ENCODE measurements at places on chromosomes 11 and 22.
A peak's percentile ranks its signal among the peaks of the same experiment; 100 is the strongest.

DNA sequence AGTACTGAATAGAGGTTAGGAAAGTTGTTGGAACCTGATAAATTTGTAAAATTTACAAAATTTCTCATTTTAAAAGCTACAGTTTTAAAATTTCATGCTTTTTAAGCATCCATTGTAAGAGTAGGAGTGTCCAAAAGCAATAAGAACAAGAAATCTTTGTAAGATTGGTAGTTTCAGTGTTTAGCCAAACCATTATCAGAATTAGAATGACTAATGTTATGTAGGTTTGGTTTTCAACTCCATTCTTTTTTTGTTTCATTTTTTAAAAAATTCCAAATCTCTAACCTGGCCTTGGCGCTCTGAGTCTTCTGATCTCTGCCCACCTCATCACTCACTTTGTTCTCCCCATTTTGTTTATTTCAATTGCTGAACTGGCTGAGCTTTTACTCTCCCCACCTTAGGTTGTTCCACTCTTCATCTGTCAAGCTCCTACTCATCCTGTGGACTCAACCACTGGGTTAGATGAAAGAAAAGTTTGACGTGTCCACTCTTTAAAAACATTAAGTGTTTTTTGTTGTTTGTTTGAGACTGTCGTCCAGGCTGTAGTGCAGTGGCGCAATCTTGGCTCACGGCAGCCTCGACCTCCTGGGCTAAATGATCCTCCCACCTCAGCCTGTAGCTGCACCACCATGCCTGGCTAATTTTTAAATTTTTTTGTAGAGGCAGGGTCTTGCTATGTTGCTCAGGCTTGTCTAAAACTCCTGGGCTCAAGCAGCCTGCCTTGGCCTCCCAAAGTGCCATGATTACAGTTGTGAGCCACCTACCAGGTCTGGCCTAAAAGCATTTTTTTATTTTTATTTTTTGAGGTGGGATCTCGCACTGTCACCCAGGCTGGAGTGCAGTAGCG, 14.0 kb downstream of the EP300 start:
- no peak for DNase-seq

DNA sequence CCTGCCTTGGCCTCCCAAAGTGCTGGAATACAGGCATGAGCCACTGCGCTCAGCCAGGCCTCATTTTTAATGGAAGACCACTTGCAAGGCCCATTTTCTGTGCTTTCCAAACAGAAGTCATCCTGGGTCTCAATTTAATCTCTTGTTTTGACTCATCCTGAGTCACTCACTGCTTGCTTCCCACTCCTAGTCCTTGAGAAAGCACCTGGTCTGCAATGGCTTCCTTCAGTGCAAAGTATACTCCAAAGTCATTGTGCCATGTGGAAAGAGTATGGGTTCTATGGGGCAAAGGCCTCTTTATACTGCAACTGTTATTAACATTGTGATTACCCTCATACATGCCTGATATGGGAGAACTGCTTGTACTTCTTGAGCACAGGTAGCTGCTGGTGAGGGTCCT, 18.3 kb upstream of the SLC5A1 start:
- no peak for DNase-seq

- no peak for DNase-seq
Observed at GRCh38 chr11:10584071-10584501, 15.6 kb upstream of the LYVE1 start.

DNA sequence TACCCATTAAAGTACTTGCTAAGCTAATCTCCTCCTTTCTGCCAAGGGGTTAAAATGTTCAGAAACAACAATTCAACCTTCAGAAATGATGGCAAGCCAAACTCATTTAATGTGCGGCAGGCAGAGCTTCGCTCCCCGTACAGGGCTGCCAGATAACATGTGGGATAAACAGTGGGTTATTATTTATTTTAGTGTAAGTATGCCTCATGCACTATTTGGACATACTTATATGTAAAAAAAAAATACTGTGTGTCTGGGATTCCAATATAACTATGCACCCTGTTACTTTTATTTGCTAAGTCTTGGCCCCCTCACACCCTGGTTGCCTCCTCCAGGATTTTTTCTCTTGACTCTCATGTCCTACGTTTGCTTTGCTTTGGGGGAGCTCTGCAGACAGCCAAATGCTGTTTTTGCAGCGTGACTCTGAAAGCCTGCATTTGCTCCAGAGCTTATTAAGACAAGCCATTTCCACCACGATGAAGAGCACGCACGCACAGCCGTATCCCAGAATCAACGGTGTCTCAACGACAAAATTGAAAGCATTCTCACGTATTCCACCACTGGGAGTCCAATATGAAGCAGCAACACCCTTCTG, 86.5 kb upstream of the SHANK2 start:
- no peak for DNase-seq

- DNase-seq = no peak
Observed at GRCh38 chr11:117080370-117080769, 17.9 kb downstream of the SIK3 start.

GRCh38 chr22:20011993-20012740, 4.5 kb downstream of the ARVCF start:
- no peak for DNase-seq

DNA sequence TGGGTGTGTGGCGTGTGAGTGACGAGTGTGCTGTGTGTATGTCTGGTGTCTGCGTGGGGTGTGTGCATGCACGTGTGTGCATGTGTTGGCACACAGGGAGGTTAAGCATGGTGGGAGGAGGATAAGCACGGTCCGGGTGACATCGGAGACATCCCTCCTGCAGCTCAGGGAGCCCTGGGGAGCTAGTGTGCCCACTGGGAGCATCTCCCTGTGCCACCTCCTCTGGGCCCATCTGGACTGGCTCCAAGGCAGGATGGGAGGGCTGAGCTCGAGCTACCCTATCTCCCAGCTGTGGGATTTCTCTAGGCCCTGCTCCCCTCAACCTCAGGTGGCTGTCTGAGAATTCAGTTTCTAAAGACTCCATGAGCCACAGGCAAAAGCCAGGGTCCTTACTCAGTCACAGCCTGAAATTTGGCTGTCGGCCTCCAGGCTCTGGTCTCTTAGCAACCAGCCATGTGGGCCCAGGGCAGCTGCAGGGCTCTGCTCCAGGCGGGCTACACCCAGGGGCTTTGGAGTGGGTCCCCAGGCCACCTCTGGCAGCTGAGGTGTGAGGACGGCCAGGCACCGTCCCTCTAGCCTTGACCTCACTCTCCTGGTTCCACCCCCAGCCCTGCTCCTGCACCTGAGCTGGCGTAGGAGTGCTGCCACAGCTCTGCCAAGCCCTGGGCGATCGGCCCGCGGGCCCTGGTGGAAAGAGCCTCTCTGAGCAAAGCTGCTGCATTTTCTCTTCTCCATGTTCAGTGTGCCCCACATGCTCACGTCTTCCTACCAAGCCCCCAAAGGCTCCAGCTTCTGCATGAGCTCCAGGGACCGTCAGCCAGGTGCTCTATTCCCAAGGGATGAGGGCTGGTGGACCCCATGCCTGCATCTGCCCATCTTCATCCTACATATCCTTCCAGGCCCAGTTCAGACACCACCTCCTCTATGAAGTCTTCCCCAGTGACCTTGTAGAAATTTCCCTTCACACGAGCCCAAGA, 39.7 kb downstream of the RTL6 start:
- no peak for DNase-seq

GRCh38 chr11:11211888-11212287, 141.2 kb downstream of the CSNK2A3 start:
- no peak for DNase-seq

DNA sequence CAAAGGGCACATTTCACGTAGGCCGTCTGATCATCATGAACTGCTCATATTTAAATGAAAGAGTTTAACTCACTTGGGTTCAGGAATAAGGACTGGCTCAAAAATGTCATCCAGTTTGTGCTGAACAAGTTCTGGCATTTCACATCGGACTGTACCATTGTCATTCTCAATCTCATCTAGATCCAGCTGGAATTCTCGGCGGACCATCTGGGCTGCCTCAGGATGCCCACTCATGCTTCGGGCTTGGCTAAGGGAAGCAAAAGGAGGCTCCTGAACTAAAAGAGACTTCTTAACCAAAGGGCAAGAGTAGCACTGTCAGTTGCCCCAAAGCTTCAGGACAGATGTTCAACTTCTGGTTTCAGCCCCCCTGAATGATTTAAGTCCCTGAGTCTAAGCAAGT, 40.2 kb downstream of the F2 start:
- DNase-seq = no peak

DNA sequence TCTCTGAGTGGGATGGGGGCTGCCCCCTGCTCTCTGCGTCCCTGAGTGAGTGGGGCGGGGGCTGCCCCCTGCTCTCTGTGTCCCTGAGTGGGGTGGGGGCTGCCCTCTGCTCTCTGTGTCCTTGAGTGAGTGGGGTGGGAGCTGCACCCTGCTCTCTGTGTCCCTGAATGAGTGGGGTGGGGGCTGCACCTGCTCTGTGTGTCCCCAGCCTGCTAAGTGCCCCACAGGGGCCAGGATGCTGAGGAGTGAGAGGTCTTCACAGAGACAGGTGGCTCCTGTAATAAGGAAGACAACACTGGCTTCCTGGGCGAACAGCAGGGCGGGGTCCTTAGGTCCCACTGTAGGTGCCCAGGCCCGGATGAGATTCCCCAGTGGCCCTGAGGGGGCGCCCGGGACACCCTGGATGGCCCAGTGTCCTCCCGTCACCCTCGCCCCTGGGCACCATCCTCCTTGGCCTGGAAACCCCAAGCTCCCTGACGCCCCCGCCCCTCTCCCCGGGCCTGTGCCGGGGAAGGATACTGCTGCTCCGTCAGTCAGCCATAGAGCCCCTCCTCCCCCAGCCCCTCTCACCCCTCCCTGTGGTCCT, 3.8 kb upstream of the CCDC188 start:
- no peak for DNase-seq

DNA sequence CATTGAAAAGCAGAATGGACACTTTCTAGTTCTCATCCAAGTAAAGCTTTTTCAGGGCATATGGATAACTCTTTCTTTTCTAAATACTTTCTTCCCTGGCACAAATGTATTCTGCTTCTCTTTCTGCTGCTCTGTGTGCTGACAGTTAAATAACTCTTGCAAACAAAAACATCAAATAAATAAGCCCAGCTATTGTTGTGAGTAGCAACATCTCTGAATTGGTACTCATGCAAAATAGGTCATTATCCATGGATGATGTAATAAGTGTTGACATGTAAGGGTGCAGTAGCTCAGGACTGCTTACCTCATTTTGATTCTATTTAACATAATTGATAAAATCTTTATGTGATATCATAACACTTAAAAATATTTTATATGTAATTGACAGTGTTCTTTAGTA, 164.3 kb downstream of the MSANTD4 start:
- no peak for DNase-seq

DNA sequence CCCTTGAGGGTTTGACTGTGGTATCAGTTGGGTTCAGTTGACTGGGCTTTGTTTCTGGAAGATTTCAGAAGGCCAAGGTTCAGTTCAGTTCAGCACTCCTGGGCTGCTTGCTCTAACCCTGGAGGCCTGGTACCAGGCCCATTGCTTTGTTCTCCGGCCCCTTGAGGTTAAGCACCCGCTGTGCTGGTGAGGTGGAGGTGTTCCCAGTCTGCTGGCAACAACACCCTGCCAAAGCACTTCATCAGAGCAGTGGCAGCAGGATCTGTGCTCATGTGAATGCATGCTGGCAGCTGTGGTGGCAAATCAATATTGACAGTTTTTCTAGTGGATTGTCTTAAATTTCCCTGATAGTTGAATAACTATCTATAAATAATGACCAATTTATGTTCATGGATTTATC, 3.8 kb upstream of the SCGB1D1 start:
- DNase-seq = no peak

- no peak for DNase-seq
Observed at GRCh38 chr11:96114178-96115064, 190.5 kb upstream of the MTMR2 start.

DNA sequence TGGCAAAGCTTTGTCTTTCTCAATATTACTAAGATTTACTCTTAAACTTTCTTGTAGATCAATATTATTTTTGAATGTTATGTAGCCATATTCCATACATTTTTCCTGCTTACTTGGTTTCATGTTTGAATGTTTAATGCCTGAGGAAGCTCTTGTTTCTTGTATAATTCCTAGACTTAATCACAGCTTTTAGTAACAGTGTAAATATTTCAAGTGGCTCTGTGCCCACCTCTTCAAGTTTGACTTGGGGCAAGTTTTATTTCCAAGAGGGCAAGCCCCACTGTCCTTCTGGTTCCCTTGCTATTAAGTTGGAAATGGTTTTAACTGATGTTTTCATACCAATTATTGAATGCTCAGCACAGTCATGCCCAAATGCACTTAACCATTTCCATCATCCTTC, 1004.1 kb downstream of the OPCML start:
- no peak for DNase-seq

GRCh38 chr22:20106205-20106848, 9.6 kb upstream of the RANBP1 start:
- no peak for DNase-seq

DNA sequence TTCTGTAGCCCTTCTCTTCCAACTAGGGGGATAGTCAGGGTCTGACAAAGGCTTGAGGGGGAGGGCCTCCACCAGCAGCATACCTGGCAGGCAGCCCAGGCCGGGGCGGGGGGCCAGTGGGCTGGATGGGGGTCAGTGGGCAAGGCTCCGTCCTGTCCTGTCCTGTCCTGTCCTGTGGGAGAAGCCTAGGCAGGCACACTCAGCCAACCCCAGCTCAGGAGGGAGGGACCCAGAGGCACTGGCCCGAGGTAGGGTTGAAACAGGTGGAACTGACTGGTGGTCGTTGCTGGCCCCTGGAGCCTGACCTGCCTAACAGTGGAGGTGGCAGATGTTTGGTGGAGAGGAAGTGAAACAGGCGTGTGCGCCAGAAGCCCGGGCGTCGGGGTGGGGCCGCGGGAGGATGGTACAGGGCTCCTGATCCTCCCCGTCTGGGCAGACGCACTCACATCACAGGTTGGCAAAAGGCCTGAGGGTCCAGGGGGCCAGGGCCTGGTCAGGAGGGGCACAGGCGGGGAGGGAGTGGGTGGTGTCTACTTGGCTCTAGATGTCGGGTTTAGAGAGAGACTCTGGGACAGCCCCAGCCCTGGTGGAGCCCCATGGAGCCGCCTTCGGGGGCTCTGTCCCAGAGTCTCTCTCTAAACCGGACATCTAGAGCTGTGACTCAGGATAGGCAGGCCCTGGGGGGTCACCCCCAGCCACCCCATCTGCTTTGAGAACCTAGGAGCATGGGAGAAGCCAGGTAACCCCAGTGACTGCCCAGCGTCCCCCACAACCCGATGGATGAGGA, 32.5 kb upstream of the GRAMD4 start:
- peak; percentile 13 for DNase-seq

DNA sequence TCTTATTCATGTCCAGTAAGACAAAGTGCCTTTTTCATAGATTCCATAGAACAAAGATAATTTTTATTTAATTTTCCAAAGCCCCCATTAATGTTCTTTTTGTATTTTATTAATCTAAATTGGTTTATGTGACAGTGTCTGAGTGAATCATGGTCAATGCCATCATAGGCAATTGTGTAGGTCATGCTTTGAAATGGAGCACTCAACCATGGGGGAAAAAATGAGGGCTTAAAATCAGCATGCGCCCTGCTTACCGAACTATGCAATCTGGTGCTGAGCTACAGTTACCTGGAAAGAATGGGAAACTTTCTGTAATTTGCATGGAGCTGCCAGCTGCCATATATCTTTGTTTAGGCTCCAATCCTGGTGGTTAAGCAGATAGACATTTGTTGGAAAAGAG, 28.4 kb upstream of the RAB38 start:
- no peak for DNase-seq
